ENCODE measurements at places on chromosomes 7 and 10.

DNA sequence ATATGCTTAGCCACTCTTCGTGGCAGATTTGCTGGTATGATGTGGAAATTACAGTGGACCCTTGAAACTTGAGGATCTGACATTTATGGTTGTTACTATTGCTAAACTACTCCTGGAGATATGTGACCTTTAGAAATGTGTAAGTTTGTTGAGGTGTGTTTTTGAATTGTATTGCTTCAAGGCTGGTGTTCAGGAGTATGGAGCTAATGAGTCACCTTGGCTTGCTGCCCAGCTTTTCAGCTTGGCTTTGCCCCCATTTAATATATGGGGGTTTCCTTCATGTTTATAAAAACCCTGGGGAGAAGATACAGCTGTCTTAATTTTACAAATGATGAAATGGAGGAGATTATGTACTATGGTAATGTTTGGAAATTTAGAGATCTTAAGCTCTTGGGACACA lies 11.6 kb downstream of the HBP1 start:
- peak; percentile 71 for DNase-seq

- DNase-seq: peak; percentile 46
These were observed 77.9 kb downstream of the CCNY start for GRCh38 chr10:35413985-35414861.

DNA sequence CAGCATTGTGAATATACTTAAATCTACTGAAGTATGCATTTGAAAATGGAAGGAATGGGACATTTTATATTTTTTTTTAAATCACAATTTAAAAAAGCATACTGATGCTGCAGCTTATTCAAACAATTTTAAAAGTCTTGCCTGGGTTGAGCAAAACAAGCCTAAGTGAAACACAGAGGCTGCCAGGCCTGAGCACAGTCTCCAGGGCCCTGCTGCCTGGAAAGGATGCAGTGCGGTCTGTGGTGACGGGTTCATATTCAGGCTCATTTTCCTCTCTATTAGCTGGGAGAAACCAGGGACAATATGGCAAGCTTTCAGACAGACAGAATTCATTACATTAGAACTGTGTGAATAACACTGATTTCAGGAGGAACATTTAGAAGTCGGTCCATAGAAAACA lies 251.9 kb downstream of the COBL start:
- no peak for DNase-seq

DNA sequence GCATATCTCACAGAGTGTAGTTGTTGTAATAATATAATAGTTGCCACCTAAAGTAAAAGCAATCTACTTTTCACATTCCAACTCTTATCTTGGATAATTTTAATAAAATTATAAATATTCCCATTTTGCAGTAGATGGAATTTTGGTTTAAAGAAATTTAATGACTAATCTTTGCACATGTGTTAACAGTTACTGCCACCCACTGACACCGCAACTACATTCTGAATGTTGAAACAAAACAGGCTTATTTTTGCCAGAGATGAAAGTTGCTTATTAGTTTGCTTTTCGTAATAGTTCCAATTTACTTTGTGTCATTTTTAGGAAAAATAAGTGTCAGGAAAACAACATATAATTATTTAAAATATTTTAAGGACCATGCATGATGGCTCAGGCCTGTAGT lies 557.5 kb upstream of the PCDH15 start:
- no peak for DNase-seq

DNA sequence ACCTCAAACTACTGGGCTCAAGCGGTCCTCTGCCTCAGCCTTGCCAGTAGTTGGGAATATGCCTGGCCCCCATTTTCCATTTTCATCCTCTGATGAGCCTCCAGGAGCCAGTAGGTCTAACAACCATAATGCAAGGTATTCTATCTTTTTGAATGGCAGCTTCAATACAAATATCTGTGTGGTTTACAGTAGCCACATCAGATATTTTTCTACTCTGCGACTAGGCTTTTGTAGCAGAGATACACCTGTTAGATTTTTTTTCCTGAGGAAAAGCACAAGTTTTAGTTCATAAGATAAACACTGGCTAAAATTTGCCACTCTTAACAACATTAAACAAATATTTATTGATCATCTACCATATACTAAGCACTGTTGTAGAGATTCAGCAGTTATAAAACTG lies 3.9 kb upstream of the GLCCI1 start:
- DNase-seq: no peak

GRCh38 chr10:105073999-105074398 lies 432.9 kb downstream of the SORCS3 start:
- no peak for DNase-seq

GRCh38 chr10:71451754-71452153 lies 55.0 kb downstream of the CDH23 start:
- no peak for DNase-seq

- peak; percentile 76 for DNase-seq
These were observed 21.0 kb upstream of the EPC1 start for GRCh38 chr10:32367793-32368453.

DNA sequence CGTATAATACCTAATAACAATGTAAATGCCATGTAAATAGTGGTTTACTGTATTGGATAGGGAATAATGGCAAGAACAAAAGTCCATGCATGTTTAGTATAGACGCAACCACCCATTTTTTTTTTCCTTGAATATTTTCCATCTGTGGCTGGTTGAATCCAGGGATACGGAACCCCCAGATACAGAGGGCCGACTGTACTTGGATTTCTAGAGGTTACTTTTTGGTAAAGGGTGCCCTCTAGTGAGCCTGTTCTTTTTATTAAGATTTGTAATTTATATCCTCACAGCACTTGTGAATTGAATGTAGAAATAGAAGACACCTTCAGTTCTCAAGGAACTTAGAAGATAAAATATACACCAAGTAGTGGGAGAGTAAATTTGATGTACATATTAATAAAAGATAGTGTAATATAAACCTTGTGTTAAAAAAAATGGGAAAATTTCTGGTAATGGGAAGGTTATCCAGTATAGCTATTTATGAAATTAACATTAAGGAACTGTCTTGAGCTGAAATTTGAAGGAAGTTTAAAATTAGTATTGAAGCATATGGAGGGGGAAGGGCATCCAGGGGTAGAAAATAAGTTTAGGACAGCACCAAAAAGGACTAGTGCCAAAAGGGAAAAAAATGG lies 32.0 kb downstream of the EXOC6 start:
- no peak for DNase-seq

DNA sequence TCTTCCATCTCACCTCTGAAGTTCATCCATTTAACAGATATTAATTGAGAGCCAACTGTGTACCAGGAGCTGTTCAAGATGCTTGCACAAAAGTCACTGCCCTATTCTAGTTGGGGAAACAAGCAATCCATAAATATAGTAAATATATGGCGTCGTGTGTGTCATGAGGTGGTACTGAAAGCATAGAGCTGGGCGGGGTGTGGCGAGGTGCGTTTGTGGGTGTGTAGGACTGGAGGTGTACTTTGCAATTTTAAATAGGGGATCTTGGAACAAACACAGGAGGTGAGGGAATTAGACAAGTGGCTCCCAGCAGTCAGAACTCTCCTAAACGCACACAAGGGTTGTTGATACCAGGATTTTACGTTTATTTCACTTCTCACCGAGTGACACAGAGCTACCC lies 490 bp upstream of the ZNF239 start:
- no peak for DNase-seq

DNA sequence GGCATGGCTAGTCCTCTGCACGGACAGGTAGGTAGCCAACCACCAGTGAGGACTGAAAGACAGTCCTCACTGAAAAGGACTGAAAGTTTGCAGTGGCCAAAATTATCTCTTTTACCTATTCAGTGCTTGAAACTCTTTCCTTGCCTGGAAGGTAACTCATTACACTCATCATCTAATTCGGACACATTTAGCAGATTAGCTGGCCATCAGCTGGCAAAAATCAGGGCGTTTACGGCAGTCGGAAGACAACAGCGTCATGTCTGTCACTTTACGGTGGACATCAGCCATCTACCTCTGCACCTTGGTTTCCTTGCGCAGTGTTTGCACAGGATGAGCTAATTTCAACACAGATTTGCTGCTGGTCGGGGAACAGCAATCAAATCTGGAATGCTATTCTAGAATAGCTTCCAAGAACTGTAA lies 740 bp downstream of the ANXA7 start:
- peak; percentile 38 for DNase-seq

DNA sequence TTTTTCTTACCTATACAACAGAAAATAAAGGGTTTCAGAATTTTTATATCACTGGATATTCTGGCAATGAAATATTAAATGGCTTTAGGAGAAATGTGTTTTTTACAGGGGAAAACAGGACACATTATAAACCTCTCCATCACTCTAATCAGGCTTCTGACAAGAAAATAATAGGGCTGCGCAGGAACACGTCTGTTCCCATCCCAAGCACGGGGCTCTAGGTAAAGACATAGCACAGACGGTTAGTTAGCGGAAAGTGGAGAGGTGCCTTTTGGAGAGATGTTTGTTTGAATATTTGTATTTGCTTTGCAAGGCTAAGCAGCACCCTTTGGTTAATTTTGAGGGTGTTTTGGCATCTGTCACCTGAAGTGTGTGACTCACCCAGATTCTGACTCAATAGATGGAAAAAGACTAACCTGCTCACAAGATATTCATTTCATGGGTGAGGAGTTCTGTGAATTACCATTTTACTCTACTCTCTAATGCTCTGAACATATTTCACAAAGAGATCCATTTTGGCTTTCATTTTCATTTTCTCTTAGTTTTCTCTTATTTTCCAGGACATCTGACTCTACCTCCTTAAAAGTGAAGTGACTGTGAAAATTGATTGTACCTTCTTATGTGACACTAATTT lies 174.5 kb upstream of the AKR1E2 start:
- DNase-seq: no peak

- no peak for DNase-seq
These were observed 67.5 kb downstream of the LRMDA start for GRCh38 chr10:75498884-75499350.

DNA sequence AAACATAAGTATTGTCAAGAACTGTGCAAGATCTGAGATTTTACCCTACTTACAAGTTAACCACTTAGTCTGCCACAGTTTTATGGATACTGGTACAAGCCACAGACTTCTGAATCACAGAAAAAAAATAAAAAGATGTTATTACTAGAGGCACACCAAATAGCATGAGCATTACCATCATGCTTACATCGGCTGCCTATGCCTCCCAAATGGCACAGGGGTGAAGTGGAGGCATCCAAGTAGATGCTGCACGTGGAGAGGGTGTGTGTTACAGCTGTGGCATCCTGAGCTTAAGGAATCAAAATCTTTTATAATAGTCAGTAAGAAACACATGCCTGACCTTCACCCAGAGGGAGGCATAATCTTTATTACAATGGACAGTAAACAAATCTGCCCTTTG lies 207.8 kb downstream of the TFEC start:
- no peak for DNase-seq

DNA sequence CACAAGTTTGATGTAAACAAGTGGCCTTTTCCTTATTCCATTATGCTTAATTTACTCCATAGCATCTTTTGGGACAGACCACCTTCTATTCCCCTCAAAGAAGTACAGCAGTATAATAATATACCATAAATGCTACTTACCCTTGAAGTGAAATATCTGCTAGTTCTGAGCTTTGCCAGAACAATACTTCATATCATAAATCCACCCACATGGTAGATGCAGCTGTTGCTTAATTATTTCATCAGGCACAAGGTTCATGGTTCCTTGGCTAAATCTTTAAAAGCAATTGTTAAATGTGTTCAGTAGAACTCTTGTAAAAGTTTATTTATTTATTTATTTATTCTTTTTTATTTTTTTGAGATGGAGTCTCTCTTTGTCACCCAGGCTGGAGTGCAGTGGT lies 32.9 kb downstream of the CSTF2T start:
- no peak for DNase-seq

- no peak for DNase-seq
These were observed 69.5 kb upstream of the PODXL start for GRCh38 chr7:131625817-131626372.

DNA sequence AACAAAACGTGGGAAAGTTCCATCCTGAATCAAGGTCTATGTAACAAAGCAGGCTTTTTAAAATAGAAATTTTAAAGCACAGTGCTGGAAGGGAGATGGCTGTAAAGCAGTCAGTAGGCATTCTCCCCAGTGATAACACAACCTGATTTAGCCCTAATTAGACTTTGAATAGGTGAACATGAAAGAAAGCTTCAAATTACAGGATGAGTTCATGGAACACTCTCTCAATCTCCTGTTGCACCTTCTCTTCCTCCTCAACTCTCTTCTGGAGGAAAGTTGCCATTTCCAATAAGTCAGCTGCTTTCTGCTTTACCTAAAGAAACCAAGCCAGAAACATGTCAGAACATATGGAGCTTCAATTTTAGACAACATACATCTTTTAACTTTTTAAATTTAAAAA lies 20.1 kb downstream of the SFR1 start:
- DNase-seq: no peak

DNA sequence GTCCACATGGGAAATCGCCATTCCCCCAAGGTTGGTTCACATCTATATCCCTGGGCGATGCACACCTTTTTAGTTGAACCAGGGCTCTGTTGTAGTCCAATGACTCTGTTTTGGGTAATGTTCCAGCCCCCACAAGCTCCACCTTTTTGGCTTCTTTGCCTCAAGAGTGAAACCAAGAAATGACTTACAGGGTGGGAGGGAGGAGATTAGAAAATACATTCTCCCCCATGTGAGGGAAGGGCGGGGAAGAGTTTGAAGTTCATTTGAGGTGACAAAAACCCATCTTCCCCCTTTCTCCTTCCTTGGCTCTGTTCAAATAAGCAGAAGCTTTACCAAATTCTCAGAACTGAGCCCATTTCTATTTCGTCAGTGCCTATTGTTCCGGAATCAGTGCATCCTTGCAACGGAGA lies 82.8 kb downstream of the GATA3 start:
- peak; percentile 44 for DNase-seq

All from stimulated activated CD4-positive, alpha-beta T cell treated with anti-CD3 and anti-CD28 coated beads, Interleukin-2, amount 100 ng/mL, for 24 hours (primary cell).